ENCODE measurements at places on chromosomes 6 and 20.
A peak's percentile ranks its signal among the peaks of the same experiment; 100 is the strongest.

- no peak for DNase-seq
Measured at GRCh38 chr6:135722679-135723078, 128.8 kb upstream of the PDE7B start.

- DNase-seq, result no peak
Measured at GRCh38 chr6:98633886-98634285, 200.5 kb upstream of the POU3F2 start.

GRCh38 chr6:138248878-138249277 lies 30.6 kb upstream of the PBOV1 start:
- DNase-seq, result no peak

- no peak for DNase-seq
Measured at GRCh38 chr6:111862741-111863140, 10.5 kb downstream of the FYN start.

- DNase-seq, result no peak
Measured at GRCh38 chr6:73873081-73873480, 177.1 kb downstream of the CD109 start.

GRCh38 chr6:72464246-72464645 lies 157.6 kb upstream of the KCNQ5 start:
- DNase-seq, result no peak

DNA sequence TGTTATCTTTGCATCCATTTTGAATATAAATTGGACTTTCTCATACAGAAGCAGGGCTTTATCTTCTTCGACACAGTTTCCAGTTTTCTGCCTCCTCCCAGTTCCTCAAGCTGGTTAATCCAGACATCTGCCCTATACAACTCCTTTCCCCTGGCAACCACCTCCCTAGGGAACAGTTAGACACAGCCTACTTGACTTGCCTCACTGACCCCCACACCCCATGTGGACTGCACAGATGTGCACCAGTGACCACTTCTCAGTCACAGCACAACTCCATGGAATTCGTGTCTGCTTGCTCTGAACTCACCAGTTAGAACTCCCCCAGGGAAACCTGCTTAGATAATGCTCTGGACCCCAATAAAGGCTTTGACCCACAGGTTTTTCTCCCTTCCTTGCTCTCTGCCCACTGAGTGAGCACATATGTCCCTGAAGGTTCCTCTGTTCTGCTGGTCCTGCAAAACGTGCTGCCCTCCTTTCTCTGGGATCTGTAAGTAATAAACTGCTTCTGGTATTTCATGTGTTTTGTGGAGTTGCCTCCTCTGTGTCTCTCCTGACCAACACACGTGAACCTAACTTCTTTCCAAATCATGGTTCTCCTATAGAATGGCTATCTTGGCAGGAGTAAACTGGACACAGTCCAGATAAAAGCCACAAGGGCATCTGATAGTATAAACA lies 351.2 kb downstream of the CD83 start:
- DNase-seq, result no peak

GRCh38 chr20:6691516-6691915 lies 76.0 kb upstream of the BMP2 start:
- DNase-seq, result no peak

GRCh38 chr6:98920904-98921431 lies 26.8 kb downstream of the FBXL4 start:
- no peak for DNase-seq

GRCh38 chr20:11368965-11369711 lies 548.6 kb upstream of the BTBD3 start:
- no peak for DNase-seq

DNA sequence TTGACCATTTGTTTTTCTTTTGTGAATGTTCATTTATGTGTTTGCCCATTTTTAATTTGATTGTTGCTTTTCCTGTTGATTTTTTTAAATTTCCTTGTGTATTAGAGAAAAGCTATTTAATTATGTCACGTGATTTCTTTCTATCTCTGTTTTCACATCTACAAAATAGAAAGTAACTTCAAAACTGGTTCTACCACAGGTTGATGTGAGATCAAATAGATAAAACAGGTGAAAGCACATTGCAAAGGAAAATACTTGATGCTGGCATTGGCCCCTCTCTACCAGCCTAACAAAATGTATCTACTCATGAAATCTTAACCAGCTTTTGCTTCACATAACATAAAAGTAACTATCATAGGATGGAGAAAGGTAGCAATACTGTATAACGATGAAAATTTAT lies 129.2 kb downstream of the TMEM242 start:
- no peak for DNase-seq

DNA sequence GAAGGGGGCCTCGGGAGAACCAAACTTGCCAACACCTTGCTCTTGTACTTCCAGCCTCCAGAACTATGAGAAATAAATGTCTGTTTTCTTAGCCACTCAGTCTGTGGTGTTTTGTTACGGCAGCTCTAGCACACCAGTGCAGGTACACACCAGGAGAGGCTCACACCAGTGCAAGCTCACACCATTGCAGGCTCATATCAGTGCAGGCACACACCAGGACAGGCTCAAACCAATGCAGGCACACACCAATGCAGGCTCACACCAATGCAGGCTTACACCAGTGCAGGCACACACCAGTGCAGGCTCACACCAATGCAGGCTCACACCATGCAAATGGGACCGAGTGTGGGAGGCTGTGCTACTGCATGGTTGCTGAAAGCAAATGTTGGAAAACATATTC lies 4.9 kb upstream of the CTCFL start:
- DNase-seq, result no peak

- DNase-seq, result no peak
Measured at GRCh38 chr6:104623052-104623690, 236.5 kb downstream of the HACE1 start.

GRCh38 chr6:153001767-153002612 lies 519 bp downstream of the MTRF1L start:
- DNase-seq, result no peak

DNA sequence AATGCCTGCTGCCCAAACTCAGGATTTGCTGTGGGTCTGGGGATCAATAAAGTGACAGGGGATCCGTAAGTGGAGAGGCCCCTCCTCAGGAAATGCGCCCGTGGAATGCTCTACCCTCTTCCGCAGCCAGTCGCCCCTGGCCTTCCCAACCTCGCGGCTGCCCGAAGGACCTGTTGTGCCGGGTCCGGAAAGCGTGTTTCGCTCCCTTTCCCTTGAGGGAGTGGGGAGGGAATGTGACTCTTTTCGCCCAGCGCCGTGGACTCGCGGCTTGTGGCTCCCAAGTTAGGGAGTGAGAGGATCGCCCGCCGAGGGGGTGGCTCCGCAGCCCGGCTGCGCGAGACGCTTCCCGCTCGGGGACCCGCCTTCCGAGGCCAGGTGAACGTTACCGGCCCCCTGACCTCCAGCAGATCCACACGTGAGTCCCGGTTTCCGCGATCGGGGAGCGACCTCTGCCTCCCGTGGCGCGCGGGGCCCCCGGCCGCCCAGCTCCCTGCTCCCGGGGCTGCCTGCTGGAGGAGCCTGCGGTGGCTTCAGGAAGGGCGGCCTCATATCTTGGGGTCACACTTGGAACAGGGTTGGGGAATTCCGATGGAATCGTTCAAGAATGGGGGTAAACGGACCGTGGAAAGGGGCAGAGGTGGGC lies 666 bp downstream of the TPD52L1 start:
- DNase-seq, result no peak

DNA sequence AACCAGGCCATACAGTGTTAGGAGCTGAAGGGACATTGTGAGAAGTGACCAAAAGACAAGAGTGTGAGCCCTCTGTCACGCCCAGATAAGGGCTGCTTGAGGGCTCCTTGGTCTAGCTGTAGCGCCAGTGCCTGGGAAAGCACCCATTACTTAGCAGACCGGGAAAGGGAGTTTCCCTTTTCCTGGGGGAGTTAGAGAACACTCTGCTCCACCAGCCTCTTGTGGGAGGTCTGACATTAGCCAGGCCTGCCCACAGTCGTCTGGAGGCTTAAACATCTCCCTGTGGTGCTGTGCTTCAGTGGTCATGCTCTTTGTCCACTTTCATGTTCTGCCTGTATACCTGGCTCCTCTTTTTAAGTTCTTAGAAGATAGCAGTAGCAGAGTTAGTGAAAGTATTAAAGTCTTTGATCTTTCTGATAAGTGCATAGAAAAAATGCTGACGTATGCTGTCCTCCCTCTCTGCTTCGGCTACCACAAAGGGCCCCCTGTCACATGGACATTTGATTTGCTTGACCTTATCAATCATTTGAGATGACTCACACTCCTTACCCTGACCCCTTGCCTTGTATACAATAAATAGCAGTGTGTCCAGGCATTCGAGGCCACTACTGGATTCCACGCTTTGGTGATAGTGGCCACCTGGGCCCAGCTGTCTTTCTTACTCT lies 201.5 kb upstream of the ECI2 start:
- DNase-seq, result no peak

- no peak for DNase-seq
Measured at GRCh38 chr20:58996226-58996611, 10.8 kb downstream of the CTSZ start.

DNA sequence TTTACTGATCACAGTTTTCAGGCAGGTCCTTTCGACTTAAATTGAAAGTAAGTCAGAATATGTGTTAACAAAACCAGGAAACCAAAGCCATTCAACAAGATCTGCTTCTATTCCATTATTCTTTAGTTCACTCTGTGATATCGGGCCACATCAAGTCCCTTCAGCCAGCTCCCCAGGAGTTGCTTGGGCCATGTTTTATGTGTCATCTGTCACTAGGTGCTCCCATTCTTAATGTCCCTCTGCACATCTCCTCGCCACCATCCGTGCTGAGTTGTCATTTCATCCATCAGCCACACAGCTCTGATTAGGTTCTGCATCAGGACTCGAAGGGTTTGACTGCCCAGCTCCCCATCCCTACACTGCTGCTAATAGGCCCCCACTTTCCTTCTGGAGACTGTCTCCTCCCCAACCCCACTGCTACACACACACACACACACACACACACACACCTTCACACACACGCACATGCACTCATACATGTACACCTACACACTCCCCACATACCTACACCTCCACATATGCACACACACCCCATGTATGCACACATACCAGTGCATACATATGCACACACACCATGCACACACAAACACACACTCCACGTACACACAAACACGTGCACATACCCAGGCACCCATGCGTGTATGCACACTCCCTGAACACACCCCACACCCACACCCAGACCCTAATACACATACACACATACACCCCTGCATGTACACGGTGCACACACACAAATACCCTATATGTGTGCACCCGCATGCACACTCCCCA lies 143.3 kb upstream of the GMDS start:
- DNase-seq, result no peak

DNA sequence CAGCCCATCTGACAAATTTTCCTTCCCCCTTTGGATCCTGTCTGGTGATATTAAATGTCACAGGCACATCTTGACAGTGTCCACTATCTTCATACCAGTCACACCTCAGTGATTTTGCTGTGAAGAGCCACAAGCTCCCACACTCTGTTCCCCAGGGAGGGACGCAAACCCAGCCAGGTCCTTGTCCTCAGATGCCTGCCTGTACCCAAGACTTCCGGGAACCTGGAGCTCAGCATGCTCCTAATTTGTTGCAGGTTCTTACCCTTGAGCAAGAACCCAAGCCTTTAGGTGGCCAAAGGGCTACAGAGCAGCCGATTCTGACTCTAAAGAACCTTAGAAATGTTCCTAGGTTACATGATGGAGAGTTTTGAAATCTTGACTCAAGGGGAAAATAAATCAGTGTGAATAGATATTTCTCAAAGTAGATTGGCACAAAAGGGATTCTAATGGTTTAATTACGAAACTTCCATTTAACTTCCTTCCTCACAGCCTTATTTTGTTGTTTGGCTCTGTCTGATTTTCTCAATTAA lies 66.2 kb upstream of the MTHFD1L start:
- DNase-seq, result no peak

- DNase-seq, result no peak
Measured at GRCh38 chr6:190596-191395, 101.5 kb upstream of the DUSP22 start.

GRCh38 chr6:158768436-158768835 lies 50.7 kb downstream of the EZR start:
- no peak for DNase-seq

GRCh38 chr6:7468382-7469081 lies 72.9 kb upstream of the DSP start:
- peak; percentile 3 for DNase-seq

- DNase-seq, result no peak
Measured at GRCh38 chr6:17894191-17894590, 93.2 kb downstream of the KIF13A start.

DNA sequence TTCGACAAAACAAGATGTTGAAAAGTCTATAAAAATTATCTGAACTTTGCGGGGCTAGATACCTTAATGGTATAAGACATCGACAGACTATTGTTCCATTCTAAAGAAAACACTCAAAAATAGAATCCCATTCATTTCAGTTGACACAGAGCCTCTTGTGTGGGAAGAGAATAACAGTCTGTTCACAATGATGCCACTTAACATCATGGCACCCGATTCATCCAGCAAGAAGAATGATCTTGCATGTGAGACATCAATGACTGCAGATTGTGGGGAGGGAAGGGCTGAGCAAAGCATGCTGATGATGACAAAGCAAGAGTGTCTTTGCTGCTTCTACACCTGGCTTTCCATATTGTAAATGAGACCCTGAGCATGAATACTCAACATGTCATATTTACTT lies 49.7 kb upstream of the ARMH2 start:
- DNase-seq, result no peak

DNA sequence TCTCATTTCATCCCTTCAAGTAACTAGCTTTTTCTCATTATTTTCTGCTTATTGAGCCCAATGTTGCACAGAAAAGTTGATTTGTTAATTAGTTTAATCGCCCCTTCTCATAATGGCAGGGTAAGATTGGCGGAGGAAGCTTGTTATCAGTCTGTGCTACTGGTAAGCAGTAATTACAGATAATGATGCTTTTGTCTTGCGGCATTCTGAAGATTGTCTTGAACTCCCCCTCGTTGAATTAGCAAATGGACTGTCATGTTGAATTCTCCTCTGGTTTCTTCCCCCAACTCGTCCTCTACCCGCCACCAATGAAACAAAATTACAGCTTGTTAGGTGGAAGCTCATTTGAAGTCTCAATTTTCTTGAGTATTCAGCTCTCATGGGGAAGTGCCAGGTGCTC lies 39.4 kb downstream of the PRDM13 start:
- DNase-seq, result no peak

GRCh38 chr6:156689656-156690055 lies 87.5 kb upstream of the ARID1B start:
- no peak for DNase-seq

DNA sequence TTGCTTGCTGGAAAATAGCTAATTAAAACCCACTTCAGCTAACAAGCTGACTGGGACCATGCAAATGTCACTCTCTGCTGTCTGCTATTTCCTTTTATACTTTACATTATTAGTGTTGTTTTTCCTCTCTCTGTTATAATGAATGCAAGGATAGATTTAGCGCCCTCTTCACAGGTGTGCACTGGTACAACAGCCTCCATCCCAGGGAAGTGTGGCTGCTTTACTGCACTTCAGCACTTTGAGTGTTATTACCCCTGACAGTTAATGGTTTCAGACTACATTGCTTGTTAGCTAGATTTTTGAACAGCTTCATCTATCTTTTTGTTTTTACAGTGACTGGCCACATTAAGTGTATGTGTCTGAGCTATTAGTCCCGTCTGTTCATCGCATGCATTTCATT lies 405.7 kb downstream of the RNF144B start:
- DNase-seq, result no peak

- DNase-seq, result no peak
Measured at GRCh38 chr6:143007646-143008045, 53.0 kb upstream of the AIG1 start.

GRCh38 chr6:52389626-52390360 lies 27.8 kb downstream of the PAQR8 start:
- DNase-seq, result no peak
